ENCODE measurements at places on chromosomes 13 and 19.

DNA sequence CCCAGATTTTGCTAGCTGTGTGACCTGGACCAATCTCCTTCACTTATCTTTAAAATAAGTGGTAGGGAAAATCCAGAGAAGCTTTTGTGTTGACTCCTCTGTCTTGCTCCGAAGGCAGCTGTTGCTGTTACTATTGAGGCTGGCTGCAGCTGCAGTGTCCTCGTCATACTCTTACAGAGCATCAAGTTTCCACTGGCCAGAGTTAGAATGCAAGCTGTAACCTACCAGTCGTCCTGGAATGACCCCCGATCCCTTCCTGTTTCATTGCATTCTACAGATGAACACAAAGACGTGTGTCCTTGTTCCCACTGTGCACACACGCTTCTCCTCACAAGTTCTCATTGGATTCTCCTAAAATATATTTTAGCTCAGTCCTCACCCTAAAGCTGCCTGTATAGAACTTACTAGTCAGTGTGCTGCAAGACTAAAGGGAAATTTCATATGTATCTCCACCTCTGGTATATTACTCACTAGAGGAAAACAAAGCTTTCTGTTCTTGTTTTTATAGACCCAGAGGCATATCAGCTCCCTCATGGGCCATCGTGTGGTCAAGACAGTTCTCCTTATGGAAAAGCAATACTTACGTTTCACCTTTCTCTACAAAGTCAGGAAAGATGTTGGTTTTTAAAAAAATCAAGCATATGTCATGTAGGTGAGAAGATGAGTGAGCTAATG is 589.8 kb downstream of the LMO7 start:
- DNase-seq, result no peak

DNA sequence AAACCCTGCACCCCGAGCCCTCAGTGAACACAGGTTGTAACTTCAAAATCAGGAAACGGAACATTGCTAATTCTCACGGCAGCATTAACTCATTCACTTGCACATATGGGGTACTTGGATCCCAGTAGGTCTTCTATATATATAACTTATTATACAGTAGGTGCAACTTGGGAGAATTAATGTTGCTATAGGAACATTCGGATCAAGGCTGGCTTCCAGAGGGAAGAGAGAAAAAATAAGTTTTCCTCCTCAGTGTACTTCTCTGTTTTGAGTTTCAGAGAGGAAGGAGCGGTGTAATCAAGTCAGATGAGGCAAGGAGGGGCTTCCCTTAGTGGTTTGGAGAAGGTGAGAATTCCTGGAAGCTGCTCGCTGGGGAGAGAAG is 90.9 kb upstream of the ZNF507 start:
- DNase-seq, result no peak

DNA sequence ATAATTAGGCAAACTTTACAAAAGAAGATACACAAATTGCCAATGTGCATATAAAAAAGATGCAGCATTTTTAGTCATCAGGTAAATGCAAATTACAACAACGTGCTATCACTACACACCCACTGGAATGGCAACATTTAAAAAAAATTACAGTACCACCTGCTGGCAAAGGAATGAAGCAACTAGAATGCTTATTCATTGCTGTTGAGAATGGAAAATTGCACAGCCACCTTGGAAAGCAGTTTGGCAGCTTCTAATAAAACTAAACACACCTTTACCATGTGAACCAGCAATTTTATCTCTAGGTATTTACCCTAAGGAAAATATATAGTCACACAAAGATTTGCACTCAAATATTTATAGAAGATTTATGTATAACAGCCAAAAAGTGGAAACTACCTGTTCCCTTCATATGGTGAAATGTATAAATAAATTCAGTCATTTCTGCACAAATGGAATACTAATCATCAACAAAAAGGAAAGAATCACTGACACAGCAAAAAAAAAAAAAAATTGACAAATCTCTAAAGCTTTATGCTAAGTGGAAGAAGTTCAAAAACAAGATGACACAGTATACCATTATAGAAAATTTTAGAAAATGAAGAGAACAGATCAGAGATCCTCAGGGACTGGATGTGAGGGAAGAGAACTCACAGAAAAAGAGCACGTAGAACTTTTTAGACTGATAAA is 30.3 kb downstream of the OXGR1 start:
- no peak for DNase-seq

- DNase-seq, result no peak
Measured at GRCh38 chr19:10424011-10424637, 3.8 kb downstream of the PDE4A start.

DNA sequence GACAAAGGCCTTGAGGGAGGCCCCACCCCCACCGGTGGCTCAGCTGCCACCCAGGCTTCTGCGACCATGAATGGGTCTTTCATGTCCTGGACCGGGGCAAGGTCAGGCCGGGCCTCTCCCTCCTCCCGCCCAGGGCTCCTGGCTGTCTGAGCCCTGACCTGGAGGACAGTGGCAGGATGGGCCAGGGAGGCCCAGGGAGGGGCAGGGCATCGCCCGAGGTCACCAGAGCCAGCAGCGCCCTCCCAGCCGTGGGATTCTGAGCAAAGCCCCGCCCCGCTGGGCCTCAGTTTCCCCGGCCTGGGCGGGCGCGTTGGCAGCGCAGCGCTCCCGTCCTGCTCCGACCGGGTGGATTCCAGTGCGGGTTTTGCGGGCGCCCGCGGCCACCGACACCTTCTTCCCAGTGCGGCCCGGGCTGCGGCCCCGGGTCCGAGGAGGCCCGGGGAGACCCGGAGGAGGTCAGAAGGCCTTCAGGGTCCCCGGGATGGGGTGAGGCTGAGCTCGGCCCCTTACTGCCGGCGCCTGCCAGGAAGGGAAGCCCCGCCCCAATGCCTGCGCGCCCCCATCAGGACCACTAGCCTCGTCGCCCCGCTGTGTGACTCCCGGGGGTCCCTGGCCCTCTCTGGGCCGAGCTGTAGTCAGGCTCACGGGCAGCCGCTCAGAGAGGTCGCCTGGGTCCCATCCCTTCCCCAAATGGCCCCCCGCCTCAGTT is 24.6 kb upstream of the SEMA6B start:
- no peak for DNase-seq

GRCh38 chr19:38433268-38433733 is at the start of gene RYR1:
TSS of gene RYR1 (plus strand) at chr19:38433691. CDS start at chr19:38433830, 139 bp downstream.
- no peak for DNase-seq

GRCh38 chr13:41746259-41746658 is 214.7 kb downstream of the VWA8 start:
- no peak for DNase-seq

DNA sequence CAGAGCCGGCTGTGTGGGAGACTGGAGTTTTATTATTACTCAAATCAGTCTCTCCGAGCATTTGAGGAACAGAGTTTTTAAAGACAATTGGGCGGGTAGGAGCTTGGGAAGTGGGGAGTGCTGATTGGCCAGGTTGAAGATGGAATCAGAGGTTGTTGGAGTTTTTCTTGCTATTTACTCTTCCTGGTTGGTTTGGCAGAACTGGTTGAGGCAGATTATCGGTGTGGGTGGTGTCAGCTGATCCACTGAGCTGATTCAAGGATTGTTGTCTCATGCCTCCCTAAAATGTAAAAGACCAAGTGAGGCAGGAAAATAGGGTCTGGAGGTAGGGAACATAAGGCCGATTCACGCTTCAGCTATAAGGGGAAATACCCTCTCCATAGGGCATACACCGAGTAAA is 1.3 kb upstream of the TDRD12 start:
- no peak for DNase-seq

DNA sequence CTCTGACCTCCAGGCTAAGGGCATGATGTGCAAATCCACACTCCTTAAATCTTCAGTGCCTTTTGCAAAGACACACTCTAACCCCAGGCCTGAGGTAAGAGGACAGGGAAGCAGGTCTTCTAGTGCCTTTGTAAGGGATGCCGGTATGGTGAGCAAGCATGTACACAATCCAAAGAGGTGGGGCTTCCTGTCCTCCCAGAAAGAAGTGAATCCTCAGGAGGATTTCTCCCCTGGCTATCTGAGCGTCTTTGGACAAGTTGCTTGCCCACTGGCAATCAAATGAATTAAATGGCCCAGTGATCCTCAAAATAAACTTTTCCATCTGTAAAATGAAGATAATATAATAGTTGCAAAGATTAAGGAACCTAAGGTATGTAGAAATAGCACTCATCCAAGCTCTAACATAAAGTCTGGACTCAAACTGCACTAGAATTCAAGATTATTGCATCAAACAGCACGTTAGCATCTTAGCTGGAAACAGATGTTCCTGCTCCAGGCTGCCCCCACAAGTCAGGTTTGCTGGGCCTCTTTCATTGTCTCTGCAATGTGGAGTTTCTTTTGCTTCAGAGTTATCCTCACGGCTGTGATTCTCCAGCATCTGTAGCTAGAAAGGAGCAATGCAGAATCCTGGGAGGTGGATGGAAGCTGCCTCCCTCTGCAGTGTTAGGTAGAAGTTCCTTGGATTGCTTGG is 249.6 kb downstream of the TSHZ3 start:
- no peak for DNase-seq

DNA sequence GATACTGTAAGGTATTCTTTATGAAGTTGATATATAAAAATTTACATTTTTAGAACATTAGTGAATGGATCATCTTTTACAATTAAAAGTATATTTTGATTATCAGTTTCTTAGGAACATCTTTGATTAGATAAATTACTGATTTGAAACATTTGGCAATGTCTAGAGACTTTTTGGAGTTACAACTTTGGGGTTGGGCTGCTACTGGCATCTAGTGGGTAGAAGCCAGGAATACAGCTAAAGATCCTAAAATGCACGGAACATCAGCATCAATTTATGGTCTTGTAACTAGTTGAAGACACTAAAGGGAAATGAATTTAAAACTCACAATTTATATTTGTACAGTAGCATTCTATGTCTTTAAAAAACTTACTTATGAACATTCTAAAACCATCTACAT is 19.9 kb downstream of the POMP start:
- no peak for DNase-seq
